ENCODE measurements at places on chromosomes 7 and 10.

DNA sequence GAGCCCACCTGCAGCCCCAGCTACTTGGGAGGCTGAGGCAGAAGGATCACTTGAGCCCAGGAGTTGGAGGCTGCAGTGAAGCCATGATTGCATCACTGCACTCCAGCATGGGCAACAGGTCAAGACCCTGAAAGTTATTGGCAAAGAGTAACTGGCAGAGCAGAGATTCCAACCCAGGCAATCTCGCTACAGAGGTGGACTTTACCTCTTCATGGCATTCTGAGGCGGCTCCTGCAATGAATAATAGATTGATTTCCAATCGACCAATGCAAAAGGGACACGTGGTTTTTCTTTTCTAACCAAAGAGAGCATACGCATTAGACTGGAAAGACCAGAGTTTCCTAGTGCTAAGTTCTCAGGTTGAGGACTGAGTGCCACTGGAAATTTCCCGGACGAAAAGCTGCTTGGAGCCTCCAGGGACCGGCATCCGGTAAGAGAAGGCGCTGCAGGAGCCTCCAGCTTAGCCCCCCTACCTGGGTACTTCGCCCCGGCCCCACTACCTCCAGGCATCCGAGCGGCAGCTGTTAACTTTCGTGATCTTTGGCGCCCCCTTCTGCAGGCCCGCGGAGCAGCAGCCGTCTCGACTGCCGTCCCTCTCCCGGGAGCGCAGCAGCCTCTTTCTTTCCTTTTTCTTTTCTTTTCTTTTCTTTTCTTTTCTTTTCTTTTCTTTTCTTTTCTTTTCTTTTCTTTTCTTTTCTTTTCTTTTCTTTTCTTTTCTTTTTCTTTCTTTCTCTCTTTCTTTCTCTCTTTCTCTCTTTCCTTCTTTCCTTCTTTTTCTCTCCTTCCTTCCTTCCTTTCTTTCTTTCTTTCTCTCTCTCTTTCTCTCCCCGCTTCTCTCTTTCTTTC lies 4.1 kb downstream of the MBLAC1 start:
- peak; percentile 74 for DNase-seq

- no peak for DNase-seq
These were observed 163.8 kb downstream of the LCOR start for GRCh38 chr10:96995851-96996250.

- no peak for DNase-seq
These were observed 212.7 kb downstream of the HDAC9 start for GRCh38 chr7:18708204-18708603.

GRCh38 chr10:125721035-125721434 lies 1.5 kb downstream of the EDRF1 start:
- DNase-seq: no peak

DNA sequence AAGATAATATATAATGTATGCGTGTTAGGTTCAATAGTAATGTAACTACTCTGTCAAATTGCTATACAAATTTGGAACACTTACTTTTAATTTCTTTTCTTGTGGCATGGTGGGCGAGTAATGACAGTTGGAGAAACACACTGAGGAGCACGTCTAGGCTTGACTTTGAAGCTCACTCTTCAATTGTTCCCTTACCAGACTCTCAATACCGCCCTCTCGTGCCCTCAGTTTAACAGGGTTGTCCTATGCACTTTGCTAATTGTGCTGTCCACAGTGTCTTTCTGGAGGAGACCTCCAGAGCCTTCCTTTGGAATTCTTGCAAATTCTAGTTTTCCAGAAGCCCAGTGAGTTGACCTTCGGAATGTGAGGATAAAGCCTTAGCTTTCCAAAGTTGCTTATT lies 107.2 kb upstream of the RELN start:
- DNase-seq: peak; percentile 8

- DNase-seq: no peak
These were observed 120.0 kb downstream of the ARHGAP22 start for GRCh38 chr10:48484911-48485310.

- no peak for DNase-seq
These were observed 122.3 kb upstream of the GALNT17 start for GRCh38 chr7:71009636-71010035.

GRCh38 chr10:47254611-47255010 lies 45.4 kb upstream of the GDF10 start:
- DNase-seq: no peak

- peak; percentile 13 for DNase-seq
These were observed 200.3 kb downstream of the PRPF18 start for GRCh38 chr10:13787015-13787421.

- DNase-seq: no peak
These were observed 99.7 kb upstream of the ZEB1 start for GRCh38 chr10:31219306-31219705.

- no peak for DNase-seq
These were observed 47.5 kb downstream of the FAM53B start for GRCh38 chr10:124696446-124697392.

- no peak for DNase-seq
These were observed 339.8 kb downstream of the FRMD4A start for GRCh38 chr10:13990946-13991345.

- no peak for DNase-seq
These were observed 12.6 kb downstream of the IQCE start for GRCh38 chr7:2571409-2571808.

- no peak for DNase-seq
These were observed 219.5 kb downstream of the CCDC3 start for GRCh38 chr10:12781976-12782375.

DNA sequence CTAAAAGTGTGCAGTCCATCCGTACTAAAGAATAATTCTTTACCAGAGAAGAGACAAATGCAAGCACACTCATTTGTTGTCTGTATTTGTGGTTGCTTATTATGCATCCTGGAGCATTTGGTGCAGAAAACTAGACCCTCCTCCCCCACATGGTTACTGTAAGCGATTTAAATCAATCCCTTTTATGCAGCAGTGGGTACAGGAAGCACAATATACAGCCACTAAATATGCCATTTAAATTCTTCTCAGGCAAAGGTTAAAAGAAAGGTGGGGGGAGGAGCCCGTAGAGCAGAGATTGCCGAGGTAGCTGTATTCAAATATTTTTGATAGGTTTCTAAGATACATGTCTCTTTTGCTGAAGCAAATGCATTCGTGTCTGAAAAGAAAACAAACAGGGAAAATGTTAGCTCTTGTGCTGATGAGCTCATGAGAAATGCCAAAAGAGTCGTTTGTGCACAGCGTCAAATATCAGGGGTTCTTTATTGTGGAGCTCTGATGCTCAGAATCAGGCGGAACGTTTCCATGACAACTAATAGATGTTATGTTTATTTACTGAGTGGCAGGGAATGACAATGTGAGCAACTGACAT lies 131.3 kb upstream of the NPVF start:
- DNase-seq: peak; percentile 4

- DNase-seq: no peak
These were observed 70.6 kb downstream of the CALD1 start for GRCh38 chr7:134850066-134850465.

DNA sequence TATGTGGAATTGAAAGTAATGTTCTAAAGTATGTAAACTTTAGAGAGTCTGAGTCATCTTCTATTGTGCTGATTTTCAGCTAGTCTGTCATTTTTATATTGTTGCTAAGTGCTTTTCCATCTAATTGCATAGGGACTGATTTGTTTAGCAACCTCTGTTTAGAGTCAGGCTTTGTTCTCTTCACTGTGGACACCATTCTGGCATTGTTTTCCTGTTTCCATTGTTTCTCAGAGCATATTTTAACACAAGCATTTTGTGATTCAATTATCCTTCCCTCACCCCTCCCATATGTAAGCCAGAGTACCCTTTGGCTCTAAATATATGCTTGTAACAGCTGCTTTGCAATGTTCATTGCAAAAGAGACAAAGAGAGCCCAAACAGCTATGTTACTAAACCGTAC lies 748.4 kb upstream of the PHF14 start:
- no peak for DNase-seq

GRCh38 chr7:30841801-30842541 lies 69.7 kb upstream of the AQP1 start:
- DNase-seq: no peak

DNA sequence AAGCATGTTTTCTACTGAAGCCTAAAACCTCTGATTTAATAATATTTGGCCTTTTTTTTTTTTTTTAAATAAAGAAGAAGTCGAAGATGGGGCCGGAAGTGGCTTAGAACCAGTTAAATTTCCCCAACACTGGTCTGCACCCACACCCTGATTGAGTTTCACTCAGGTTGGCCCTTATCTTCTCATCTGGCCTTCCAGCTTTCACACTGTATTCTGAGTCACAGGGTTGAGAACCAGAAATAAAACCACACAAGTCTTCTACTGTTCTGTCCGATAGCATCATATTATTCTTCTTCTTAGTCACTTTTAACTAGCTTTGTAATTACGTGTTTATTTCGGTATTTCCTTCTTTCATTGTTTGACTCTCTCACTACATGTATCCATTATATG lies 9.9 kb downstream of the ZNF365 start:
- DNase-seq: peak; percentile 10

GRCh38 chr7:22049766-22050500 lies 104.2 kb upstream of the CDCA7L start:
- no peak for DNase-seq

DNA sequence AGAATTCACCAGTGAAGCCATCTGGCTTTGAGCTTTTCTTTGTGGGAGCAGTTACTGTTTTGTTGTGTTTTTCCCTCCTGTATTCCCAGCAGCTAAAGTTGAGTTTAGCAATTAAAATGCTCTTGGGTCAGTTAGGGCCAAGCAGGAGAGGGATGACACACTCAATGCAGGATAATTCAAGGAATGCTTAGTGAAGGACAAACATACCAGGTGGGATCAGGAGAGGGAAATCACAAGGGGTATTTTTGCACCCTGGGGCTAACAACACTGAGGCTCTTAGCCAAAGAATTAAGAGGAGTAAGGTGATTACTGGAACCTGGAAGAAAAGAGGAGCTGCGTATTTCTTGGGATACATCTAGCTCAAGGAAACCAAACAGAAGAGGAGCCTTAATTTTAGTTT lies 82.4 kb upstream of the KCND2 start:
- no peak for DNase-seq

DNA sequence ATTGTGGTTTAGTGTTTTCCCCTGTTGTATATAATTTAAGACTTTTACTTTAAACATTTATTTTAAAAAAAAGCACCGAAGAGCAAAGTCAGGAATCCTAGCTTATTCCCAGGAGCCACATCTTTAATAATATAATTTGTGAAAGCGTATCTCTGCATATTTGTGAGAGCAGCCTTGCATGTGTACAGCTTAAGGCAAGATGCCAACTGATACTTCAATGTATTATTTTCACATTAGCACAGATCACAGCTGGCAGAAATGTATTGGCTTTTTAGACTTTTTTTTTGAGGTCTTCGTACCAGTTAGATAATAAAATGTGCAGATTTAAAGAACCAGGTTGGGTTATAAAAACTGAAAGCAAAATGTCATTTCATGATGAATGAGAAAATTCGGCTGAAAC lies 845.7 kb upstream of the POT1 start:
- no peak for DNase-seq

GRCh38 chr10:15172306-15172840 lies 3.9 kb upstream of the NMT2 start:
- no peak for DNase-seq

- no peak for DNase-seq
These were observed 328.2 kb upstream of the SHH start for GRCh38 chr7:156140447-156140846.

GRCh38 chr10:132264966-132265889 lies 42.5 kb downstream of the STK32C start:
- DNase-seq: no peak

DNA sequence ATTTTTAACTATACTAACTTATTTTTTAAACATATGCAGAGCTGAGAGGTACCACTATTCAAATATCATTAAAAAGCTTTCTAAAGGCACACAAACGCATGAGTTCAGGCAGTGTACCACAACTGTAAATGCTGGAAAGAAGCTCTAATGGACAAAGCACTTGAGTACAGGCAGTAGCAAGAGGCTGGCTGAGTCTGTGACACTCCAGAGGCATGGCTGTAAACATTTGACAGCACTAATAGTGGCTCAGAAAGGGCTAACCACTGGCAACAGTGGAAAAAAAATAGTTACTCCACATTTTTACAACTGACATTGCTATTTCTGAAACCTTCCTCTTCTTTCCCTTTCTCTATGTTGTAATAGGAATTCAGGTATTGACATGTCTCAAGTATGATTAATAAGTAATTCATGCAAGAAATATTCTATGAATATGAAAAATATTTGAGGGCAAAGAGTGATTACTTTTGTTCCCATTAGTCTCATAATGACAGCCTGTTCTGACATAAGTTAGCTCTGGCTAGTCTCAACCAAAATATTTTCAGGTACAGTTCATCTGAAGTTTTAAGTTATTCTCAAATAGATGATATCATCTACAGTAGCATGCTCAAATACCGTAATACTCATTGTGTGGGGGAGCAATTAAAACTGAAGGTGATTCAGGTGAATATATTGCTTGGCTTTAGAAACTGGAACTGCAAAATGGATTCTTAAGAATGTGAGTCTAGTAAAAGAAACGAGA lies 324.0 kb upstream of the POT1 start:
- DNase-seq: no peak

DNA sequence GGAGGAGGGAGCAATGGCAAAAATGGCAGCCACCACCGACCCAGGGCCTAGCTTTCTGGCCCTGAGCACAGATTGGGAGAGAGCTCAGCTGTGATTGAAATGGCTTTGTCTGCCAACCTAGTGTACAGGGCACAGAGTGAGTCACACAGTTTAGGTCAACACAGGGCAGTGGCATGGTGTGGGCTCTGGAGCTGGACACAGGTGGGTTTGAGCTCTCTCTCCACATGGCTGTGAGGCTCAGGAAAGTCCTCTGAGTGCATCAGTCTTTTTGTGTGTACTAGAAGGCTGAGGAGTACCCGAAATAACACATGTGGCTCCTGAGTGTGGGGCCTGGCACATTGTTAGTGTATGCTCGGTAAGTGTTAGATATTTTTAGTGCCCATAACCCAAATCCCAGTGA lies 60.2 kb upstream of the LOXL4 start:
- no peak for DNase-seq

- DNase-seq: no peak
These were observed 11.5 kb downstream of the LIPJ start for GRCh38 chr10:88598055-88598454.

GRCh38 chr10:101089520-101090299 lies 27.9 kb downstream of the KAZALD1 start:
- peak; percentile 39 for DNase-seq

GRCh38 chr7:81937091-81937490 lies 167.2 kb upstream of the HGF start:
- no peak for DNase-seq
